Nucleus accumbens (tissue), 56 donors: ENCODE measurements at places on chromosomes 4 and X.

DNA sequence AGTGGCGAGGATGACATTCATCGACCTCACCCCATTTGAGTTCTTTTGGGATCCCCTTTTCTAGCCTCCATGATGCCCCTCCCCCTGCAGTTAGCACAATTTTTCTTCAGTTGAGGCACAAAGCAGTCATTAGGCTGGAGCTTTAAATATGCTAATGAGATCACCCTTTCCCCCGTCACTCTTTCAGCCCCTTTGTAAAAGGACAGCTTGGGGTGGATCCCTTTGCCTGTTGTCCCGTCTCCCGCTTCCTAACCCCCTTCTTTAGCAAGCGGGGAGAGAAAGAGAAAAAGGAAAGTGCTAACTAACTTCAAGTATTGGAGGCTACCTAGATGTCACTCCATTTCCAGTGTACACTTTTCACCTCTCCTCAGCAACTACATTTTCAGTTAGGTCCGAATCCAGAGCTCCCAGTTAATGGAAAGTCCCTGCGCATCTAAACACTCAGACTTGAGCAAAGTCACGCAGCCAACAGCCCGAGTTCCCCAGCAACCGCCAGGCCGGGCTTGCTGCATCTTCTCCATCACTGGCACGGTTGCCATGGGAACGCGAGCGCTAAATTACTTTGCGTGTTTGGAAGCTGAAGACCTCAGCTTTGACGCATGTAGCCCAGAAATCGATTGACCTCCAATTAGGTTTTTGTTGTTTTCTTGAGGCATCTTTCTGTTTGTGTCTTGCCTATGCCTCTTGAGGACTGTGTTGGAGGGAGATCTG lies 76.8 kb downstream of the RTL5 start:
- DNase-seq = peak; percentile 3

GRCh38 chrX:68354879-68355628 lies 78.2 kb downstream of the OPHN1 start:
- no peak for DNase-seq

DNA sequence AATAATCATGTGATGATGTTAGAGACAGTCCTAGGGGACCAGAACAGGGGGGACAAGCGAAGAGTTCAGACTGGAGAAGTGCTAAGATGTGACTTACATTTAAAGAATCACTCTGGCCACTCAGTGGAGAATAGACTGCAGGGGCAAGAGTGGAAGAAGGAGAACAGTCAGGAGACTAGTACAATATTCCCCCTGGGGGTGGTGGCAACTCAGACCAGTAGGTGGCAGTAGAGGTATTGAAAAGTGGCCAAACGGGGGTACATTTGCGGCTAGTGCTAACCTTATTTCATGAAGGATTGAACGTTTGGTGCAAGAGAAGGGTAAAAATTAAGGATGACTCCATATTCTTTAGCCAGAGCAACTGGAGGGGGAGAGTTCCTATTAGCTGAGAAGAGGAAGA lies 2.7 kb upstream of the BMX start:
- DNase-seq = peak; percentile 0

- no peak for DNase-seq
Observed at GRCh38 chrX:24392709-24393108, 32.3 kb downstream of the SUPT20HL1 start.

- no peak for DNase-seq
Observed at GRCh38 chrX:153884136-153884535, 1.8 kb downstream of the L1CAM start.

DNA sequence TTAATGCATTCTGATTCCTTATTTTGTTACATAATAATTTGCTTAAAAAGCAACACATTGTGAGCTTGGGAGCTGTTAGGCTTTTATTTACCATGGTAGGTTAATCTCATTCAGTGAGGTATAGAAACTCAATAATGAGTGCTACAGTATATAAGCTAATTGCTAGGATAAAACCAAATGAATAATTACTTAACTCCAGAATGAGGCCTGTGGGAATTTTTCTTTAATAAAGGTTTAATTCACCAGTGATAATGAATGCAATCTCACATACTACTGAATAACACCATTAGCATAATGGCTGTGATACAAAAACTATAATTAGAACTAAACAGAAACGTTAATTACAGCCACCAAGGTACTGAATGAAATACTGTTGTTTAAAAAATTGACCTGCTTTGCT lies 326.3 kb downstream of the IQCM start:
- DNase-seq = no peak

- no peak for DNase-seq
Observed at GRCh38 chr4:184765473-184766340, 31.8 kb upstream of the CENPU start.

- no peak for DNase-seq
Observed at GRCh38 chr4:111046811-111047210, 423.9 kb upstream of the PITX2 start.

- no peak for DNase-seq
Observed at GRCh38 chr4:138249132-138249531, 7.0 kb upstream of the SLC7A11 start.

GRCh38 chr4:145939856-145940255 lies 1.2 kb upstream of the ZNF827 start:
- no peak for DNase-seq

GRCh38 chrX:65900850-65901844 lies 138.7 kb downstream of the VSIG4 start:
- DNase-seq = no peak

DNA sequence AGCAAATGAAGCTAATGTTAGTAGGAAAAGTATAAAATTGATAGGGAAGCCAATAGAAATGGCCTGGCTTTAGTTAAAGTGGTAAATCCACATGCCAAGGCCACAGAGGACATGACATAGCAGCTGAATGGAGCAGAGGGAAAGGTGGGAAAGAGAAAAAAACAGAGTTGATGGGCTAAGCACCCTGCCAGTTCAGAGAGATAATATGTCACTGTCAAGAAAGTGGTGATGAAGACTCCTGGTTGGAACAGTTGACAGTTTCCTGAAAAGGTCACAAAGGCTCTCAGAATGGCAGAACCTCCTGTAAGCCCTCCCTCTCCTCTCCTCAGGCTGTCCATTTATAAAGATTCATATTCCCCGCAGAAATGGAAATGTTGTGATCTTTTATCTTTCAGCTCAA lies 48.2 kb downstream of the SLC7A11 start:
- no peak for DNase-seq

DNA sequence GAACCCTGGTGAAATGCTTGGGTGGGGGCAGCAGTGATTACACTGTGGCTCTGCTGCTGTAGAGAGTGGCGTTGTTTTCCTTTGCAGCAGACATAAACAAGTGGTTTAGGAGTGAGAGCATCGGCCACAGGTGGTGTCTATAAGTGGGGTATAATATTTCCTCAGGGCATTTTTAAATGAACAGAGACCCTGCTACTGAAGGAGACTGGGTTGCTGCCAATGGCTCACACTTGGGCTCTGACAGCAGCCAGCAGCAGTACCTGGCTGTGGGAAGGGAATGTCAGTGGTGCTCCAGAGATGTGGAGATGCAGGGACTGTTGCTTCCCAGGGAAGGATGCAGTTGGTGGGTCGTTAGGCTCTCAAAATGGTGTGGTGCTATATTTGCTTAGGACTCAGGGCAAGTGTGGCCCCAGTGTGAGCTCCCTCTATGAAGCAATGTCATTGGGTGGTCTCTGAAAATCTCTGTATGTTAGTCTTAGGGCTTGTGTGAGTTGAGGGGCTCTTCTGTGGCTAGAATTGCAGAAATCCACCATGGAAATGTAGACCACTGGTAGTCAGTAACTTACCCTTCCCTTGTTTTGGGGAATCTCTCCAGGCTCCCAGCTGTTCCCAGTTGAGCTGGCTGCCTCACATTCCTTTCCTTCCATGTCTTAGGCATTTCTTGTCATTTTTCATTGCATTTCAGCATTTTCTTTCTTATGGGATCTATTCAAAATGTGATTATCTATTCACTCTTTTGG lies 1023.0 kb upstream of the GRID2 start:
- DNase-seq = no peak

DNA sequence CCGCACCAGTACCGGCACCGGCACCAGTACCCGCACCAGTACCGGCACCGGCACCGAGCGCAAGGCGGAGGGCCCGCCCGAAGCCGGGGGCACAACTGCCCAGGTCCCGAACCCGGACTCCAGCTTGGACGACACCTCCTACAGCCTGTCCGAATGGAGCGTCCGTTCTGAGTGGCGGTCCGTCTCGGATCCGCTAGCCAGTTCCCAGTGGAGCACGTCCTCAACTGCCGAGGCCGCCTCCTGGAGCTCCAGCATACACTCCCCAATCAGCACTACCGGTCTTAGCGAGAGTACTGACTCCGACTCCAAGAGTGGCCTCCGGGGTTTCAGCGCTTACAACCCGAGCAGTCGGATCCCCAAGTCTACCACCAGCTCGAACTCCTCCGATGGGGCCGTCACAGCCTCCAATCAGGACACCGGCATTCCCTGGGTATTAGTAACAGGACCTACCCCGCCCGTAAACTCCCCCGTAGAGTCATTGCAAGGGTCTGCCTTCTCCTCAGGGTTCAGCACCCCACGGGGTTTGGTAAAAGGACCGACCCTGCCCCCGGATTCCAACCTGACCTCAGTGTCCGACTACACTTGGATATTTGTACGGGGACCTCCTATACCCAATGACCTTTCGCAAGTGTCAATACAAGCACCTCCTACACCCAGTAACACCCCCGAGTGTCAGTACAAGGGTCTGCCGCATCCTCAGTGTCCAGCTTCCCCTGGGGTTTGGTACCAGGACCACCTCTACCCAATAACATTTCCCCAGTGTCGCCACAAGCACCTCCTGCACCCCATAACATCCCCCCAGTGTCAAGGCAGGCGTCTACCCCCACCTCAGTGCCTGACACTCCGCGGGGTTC lies 721 bp upstream of the MAOA start:
- no peak for DNase-seq

- no peak for DNase-seq
Observed at GRCh38 chr4:156053174-156053573, 99.5 kb upstream of the CTSO start.

- DNase-seq = no peak
Observed at GRCh38 chrX:47849778-47850177, 13.1 kb downstream of the ZNF81 start.

DNA sequence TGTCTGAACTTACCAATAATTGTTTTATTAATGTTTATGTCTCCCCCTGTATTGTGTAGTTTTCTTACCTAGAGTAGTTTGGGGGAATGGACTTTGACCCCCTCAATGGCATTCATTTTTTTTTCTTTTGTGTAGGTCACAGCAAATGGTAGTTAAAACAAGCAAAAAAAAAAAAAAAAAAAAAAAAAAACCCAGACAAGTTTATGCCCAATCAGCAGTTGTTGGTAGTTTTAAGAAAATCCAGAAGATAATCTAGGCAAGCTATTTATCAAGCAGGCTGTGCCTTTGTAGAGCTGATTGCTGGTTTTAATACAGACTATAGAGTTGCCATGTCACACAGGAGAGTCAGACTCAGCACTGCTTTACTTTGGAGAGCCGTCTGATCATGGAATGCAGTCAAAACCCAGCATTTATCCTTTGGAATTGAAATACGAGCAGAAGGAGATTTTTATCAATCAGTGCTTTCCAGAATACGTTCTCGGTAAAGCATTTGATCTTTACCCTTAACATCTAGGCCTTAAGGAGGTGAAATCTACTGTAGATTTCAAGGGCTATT lies 16.6 kb downstream of the DCUN1D4 start:
- no peak for DNase-seq

DNA sequence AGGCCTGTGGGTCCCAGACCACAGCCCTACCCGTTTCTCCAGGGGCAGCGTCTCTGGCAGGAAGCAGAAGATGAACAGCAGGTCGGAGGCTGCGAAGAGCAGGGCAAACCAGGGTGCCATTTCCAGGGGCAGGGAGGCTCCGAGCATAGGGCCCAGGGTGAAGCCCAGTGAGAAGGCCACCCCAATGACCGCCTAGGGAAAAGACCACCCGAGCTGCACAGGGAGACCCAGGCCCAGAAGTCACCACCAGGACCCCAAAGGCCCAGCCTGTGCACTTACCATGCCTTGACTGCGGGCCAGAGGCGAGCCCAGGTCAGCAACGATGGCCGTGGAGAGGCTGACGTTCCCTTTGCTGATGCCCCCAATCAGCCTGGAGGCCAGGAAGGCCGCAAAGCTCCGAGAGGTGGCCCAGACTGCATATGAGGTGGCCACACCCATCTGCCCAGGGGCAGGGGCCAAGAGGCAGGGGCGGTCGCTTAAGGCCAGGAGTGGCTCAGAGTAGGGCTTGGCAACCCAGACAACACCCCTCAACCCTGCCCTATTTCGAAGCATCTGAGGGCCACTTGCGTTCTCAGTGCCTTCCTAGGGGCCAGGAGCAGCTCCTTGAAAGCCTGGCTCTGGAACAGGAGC lies 30.8 kb downstream of the NOP14 start:
- DNase-seq = no peak

GRCh38 chr4:99651811-99652485 lies 5.7 kb downstream of the C4orf54 start:
- no peak for DNase-seq
